ENCODE measurements at places on chromosomes 1 and 21.

GRCh38 chr1:156911577-156912298 is 8.7 kb upstream of the LRRC71 start:
- no peak for DNase-seq

- no peak for DNase-seq
These were observed 39.0 kb downstream of the SNAP47 start for GRCh38 chr1:227774051-227774731.

- no peak for DNase-seq
These were observed 9.2 kb downstream of the ROR1 start for GRCh38 chr1:63782982-63783381.

DNA sequence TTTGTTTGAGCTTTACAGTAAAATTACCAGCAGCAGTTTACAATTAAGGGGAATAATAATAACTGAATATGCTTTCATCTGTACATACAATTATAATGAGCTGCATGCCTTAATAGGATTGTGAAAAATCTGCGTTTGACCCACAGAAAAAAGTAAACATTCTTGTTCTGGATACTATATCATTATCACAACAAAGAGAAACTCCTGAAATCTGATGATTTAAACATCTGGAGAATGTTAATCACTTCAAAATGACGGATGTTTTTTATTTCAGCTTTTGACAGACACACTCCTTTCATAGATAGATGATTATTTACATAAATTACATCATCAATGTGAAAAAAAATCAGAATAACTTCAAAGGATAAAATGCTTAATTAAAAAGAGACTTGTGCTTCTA is 58.5 kb downstream of the TYW3 start:
- DNase-seq, result no peak

GRCh38 chr1:7912145-7912544 is 28.5 kb downstream of the TNFRSF9 start:
- no peak for DNase-seq

GRCh38 chr21:35754583-35754982 is 305.7 kb downstream of the SETD4 start:
- DNase-seq, result no peak

DNA sequence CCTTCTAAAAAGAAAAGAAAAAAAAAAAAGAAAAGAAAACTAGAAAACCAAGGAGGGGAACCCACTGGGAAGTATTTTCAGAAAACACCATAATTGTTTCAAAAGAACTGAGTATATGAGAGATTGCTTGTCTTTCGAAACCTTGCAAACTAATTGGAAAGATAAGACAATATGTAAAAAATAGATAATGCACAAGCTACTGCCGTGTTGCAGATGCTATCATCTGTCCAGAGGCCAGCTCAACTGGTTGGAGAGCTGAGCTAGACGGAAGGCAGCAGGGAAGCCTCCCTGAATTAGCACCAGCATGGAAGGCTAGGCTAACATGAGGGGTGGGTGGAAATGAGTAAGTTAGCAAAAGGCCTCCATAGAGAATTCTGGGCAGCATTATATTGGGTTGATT is 16.2 kb upstream of the CACHD1 start:
- DNase-seq, result no peak

DNA sequence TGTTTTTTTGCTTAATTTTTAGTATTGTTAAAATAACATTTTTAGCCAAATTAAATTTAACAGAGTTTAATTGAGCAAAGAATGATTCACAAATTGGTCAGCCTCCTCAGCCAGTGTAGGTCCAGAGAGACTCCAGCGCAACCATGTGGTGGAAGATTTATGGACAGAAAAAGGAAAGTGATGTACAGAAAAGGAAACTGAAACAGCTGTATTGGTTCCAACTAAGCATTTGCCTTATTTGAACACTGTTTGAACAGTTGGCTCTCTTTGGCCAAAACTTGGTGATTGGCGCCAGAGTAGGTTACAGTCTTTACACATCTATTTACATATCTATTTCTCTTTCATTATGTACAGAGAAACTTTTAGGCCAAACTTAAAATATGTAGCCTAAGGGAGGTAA is 19.4 kb downstream of the RPS6KC1 start:
- DNase-seq, result no peak

- DNase-seq, result no peak
These were observed 923 bp upstream of the IFNGR2 start for GRCh38 chr21:33402001-33402979.

- DNase-seq, result no peak
These were observed 170.2 kb upstream of the NFIA start for GRCh38 chr1:60911966-60912697.

GRCh38 chr1:157274698-157275534 is 136.7 kb upstream of the ETV3 start:
- DNase-seq, result no peak

- DNase-seq, result no peak
These were observed 8.2 kb upstream of the IRF2BP2 start for GRCh38 chr1:234617986-234618736.

- DNase-seq, result no peak
These were observed 19.6 kb downstream of the CCDC30 start for GRCh38 chr1:42482635-42483153.

DNA sequence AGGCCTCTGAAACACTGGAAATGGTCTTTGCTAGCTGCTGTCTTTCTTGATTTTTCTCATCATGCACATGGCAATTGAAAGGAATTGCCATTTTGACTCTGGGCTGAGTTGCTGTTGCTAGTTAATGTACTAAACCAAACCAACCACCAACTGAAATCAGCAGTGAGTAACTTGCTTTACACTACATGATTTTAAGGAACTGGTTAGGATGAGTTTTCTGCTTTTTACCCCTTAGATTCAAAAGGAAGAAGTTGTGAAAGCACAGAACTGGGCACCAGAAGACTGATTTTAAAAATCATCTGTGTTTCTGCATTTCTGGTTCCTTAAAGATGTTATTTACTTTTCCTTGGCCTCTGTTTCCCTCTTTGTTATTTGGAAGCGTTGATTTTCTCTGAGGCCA is 361.9 kb downstream of the HLX start:
- DNase-seq, result no peak

GRCh38 chr1:172926070-172926469 is 124.7 kb downstream of the TNFSF18 start:
- no peak for DNase-seq

DNA sequence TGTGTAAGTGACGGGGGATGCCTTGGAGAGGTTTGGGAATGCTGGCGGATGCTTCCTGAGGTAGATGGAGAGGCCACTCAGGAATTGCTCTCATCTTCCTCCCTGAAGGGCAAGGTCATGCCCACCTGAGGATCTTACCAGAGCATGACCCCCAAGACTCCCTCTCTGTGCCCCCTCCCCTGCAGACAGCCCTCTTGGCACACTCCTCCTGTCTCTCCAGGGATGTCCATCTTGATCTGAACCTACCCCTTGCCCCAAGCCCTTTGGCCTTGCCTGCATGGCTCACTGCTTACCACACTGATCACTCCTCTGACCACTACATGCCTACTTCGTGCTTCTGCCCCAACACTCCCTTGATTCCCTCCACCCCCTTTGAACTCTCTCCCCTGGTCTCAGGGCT is 17.9 kb upstream of the MPL start:
- DNase-seq, result no peak

DNA sequence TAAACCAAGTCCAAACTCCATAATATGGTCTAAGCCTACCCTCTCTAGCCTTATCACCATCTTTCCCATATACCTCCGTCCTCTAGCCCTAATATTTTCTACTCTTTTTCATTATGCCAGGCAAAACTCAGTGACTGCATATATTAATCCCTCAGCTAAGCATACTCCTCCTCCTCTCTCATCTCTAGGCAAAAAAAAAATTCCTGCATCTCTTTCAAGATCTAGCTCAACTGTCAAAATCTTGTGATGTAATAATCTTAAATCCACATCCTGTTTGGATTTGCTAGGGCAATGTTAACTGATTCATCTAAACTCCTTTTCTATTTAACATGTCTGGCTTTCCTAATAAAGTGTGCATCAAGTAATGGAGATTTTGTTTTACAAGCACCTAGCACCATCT is 20.4 kb downstream of the PRPF38A start:
- DNase-seq, result no peak

DNA sequence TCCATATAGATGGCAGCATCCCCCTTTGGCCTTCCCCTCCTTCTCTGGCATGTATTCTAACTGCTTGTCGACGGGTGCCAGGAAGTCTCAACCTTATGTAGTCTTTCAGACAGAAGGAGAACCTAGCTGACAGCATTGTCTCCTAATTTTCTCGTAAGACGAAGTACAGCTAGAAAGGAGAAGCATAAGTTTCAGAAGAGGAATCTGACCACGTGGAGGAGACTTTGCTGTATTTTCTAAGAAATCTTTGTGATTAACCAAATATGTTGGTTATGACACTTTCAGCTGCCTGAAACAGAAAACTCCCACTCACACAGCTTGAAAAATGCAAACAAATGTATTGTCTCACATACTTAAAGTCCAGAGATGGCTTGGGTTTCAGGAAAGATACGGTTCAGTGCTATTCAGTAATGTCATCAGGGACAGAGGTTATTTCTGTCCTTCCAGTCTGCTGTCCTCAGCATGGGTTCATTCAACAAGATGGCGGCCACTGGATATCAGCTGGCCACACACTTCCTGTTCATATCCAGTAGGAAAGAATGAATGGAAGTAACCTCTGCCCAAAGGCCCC is 109.5 kb upstream of the ZNF648 start:
- no peak for DNase-seq

GRCh38 chr1:109266965-109267364 is 16.0 kb downstream of the PSRC1 start:
- DNase-seq, result no peak

GRCh38 chr1:215407575-215407974 is 159.5 kb upstream of the KCTD3 start:
- no peak for DNase-seq

DNA sequence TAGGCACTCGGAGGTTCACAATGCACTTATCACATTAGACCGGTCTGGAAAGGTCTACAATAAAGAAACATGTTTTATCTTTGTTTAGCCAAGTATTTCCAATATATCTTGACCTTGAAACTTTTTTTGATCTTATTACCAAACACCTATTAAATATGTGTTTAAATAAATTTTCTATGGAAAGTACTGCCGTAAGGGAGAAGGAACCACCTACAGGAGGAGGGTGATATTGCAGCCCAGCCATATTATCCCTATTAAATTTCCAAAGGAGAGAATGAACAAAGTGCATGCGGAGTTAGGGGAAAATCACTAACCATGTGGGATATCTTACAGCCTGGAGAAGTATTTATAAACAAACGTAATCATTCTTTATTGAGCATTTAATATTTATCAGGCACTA is 14.5 kb downstream of the BRINP2 start:
- no peak for DNase-seq

DNA sequence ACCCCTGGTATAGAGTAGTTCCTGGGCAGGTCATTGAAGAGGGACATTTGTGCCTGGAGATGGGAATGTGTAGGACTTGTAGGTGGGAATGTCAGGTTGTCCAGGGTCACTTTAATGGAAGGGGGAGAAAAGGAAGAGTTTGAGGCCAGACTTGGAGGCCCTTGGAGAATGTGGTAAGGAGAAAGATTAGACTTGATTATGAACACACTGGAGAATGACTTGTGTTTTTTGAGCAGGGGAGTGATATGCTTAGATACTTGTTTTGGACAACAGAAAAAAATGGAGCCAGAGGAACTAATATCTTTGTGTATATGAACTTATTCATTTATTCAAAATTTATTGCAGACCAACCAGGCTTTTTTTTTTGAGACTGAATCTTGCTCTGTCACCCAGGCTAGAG is 17.9 kb downstream of the ELAPOR1 start:
- no peak for DNase-seq

- no peak for DNase-seq
These were observed 333.8 kb downstream of the PTPRU start for GRCh38 chr1:29569971-29570634.

DNA sequence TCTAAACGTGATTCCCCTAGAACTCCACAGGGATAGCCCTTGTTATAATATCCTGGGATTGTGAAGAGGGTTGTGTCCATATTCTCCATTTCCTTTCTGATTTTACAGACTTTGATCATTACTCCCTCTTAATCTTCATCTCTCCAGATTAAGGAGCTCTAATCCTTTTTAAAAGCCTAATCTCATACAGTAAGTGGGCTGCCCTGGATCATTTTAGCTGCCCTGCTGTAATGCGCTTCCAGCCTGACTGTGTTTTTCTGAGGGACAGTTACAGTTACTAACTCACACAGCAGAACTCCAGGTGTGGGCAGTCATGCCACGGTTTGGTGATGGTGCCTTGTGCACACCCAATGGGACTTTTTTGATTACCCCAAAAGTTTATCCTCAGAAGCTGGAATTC is 33.5 kb downstream of the PROX1 start:
- DNase-seq, result no peak

GRCh38 chr21:33760641-33761440 is 118.5 kb downstream of the ITSN1 start:
- DNase-seq, result no peak

GRCh38 chr1:203426870-203427269 is 48.7 kb upstream of the PRELP start:
- DNase-seq, result no peak

DNA sequence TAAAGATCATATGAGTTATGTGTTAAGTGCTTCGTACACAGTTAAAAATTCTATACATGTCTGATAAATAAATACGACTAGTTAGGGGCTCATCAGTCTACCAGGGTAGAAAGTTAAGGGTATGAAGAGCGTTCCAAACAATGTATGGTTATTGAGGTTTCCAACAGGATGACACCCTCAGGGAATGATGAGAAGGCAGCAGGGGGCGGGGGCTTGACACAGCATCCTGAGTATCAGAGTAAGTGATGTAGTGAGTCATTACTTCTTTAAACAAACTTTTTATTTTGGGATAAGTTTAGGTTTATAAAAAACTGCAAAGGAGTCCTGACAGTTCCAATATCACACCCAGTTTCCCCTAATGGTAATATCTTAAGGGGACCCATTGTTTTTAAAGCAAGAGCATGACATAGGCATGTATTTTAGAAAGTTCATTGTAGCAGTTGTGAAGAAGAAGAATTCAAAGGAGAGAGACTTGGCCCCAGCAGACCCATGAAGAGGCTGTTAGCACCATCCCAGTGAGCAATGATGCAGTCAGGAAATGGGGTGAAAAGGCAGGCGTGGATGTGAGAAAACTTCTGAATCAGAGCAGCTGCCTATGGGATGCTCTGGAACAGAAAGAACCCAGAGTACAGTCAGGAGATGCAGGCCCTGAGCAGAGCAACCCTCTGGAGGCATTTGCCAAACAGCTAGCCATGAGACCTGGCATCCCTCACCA is 15.0 kb upstream of the PSMB2 start:
- DNase-seq, result no peak

DNA sequence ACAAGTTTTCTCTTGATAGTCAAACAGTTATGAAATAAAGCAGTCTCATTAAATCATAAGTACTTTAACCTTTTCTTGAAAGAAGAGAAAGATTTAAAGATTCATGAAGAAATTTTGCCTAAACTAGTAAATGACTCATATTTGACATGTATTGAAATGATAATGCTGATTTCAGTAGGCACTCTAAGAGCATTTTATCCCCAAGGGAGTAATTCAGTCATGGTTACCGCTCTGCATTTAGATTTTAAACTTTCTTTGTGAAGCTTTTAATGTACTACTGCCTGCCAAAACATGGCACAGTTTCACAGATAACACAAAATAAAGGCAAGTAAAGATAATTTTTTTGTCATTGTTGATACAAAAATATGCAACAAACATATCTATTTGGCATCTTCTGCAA is 6.8 kb downstream of the USH2A start:
- no peak for DNase-seq

Data from cortex of kidney (tissue), 1 donor.